ENCODE measurements at places on chromosomes 16 and 17.
A peak's percentile ranks its signal among the peaks of the same experiment; 100 is the strongest.

GRCh38 chr17:40553694-40554534 lies 11.4 kb downstream of the CCR7 start:
- DNase-seq: peak; percentile 37

GRCh38 chr16:85107083-85107482 lies 5.2 kb downstream of the CIBAR2 start:
- DNase-seq: no peak

DNA sequence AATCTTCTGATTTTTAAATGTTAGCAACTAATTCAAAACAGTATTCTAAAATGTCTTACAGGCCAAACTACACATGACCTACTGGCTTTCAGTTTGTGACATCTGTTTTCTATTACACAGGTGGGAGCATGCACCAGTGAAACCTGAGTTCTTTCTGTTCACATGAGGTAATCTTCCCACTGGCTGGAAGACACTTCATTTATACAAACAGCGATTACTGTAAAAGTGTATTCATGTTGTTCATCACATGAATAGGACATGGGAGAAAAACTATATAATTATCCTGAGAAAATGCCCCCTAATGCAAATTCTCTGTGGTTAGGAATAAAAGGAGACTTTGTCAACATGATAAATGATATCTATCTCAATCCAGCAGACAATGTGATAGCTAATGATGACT lies 11.1 kb upstream of the PIK3R5 start:
- DNase-seq: no peak

GRCh38 chr17:51439395-51440229 lies 179.3 kb downstream of the UTP18 start:
- DNase-seq: no peak

GRCh38 chr16:1379304-1380076 lies 27.8 kb downstream of the GNPTG start:
- peak; percentile 82 for DNase-seq

GRCh38 chr17:29212681-29213121 lies 32.5 kb upstream of the MYO18A start:
- DNase-seq: no peak

- no peak for DNase-seq
Measured at GRCh38 chr17:51103050-51103449, 17.6 kb downstream of the SPAG9 start.

GRCh38 chr17:1776328-1776727 lies 14.5 kb downstream of the SERPINF1 start:
- no peak for DNase-seq

DNA sequence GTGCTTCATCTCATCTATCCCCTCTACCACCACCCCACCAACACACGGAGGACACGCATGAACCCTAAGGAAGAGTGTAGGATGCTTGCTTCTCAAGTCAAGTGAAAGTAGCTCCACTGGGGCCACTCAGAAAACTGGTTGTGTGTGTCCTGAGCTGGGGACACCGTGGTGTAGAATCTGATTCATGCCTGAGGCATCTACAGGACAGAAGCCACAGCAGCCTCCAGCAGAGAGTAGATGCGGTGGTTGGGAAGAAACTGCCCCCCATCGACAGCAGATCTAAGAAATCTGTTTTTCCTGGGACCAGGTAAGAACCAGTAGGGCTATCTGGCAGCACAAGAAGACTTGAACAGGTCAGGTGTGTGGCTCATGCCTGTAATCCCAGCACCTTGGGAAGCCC lies 51.9 kb upstream of the HLF start:
- DNase-seq: no peak

DNA sequence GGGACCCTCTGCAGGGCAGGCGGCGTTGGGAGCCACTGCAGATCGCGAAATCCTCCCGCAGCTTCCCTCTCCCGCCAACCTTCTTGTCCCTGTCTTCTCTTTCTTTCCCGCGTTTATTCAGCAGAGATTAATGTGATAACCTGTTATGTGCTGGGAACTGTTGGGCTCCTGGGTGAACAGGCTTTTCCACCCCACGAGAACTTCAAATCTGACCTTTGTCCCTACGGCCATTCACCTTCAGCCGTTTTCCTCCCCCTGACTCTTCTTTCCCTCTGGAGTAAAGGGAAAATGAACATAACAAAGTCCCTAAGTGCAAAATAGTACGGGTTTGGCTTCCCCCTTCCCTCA lies 15.2 kb upstream of the KPNA2 start:
- DNase-seq: no peak

DNA sequence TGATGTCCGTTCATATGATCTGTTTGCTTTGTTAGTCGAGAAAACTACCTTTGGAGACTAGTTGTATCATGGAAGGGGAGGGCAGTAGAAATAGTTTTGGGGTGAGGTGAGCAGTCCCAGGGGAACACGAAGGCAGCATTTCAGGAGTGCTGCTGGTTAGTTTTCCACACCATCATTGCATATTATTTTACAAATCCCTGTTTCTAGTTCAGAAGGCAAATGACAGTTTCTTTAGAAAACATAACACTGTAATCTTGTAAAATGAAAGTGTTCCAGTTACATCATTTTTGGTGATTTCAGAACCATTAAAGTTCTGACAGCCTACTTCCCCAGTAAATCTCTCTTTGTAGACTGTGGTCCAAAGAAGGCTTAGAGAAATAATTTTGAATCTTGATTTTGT lies 25.4 kb downstream of the BANP start:
- DNase-seq: no peak

DNA sequence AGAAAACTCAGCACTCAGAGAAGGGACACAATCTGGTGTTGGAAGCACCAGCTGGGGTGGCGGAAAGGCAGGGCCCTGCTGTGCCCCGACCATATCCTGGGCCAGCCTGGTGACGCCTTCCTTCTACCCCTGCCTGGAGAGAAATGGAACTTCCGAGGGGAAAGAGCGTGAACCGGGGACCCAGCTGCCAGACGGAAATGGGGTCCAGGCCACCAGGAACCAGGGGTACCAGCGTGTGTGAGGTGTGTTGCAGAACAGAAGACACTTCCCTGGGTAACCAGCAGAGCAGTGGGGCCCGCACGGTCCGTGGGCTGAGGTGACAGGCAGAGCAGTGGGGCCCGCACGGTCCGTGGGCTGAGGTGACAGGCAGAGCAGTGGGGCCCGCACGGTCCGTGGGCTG lies 6.8 kb downstream of the RAB40B start:
- DNase-seq: no peak

Measured in stimulated activated naive CD8-positive, alpha-beta T cell treated with anti-CD3 and anti-CD28 coated beads, Interleukin-15, Interleukin-2, amounts not matched to agents 100 U/mL and 50 U/mL, for 24 hours (primary cell).